ENCODE measurements at places on chromosomes 11 and 22.

- no peak for DNase-seq
Measured at GRCh38 chr22:29316141-29316828, 788 bp upstream of the RASL10A start.

- peak; percentile 25 for DNase-seq
Measured at GRCh38 chr22:38707346-38707745, 1.6 kb downstream of the GTPBP1 start.

- DNase-seq, result peak; percentile 17
Measured at GRCh38 chr11:62974848-62975522, 9.8 kb downstream of the SLC22A6 start.

GRCh38 chr22:47369020-47369419 is 606.6 kb downstream of the TBC1D22A start:
- DNase-seq, result no peak

All from HFF-Myc (cell line).